Activated naive CD8-positive, alpha-beta T cell treated with anti-CD3 and anti-CD28 coated beads for 36 hours (primary cell): ENCODE measurements at places on chromosomes 3 and 15. TPM values are rescaled to one million over a fixed set of nuclear protein-coding genes. Genes with fewer than 3 reads are reported as not detected.

DNA sequence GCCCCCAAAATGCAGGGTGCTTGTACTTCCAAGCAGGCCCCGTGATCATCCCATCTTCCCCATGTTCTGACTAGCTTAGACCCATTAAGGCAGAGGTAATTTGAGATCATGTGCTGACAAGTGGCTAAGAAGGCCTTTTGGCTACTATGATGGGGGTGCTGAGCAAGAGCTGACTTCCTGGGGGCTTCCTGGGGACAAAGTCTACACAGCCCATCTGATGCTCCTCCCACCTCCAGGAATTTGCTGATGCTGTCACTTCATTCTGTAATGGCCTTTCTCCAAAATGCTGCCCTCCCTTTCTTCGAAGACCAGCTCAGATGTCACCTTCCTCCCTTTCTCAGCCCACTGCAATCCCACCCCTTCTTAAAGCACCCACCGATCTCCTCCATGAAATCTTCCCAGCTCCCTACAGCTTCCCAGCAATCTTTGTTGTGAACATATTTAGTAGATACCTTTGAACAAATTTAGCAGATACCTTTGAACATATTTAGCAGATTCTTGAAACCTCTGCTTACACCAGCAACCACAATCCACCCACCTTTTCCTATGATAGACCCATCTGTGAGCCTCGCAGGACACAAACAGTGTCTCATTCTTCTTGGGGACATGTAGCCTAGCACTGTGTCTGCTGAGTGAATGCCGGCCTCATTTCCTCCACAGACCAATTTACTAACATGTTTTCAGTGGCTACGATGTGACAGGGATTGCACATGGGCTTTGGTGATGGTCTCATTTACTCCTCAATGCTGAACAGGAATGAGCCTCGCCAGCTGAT lies 223.3 kb downstream of the EPHB1 start:
- no peaks in the 10 kb centered on the region for H3K27me3 ChIP-seq
- H3K4me3 ChIP-seq = no peak overlapping the region
- no peak overlapping the region for H3K27ac ChIP-seq
- no peak for DNase-seq
- H3K4me1 ChIP-seq = no peaks in the 10 kb centered on the region

DNA sequence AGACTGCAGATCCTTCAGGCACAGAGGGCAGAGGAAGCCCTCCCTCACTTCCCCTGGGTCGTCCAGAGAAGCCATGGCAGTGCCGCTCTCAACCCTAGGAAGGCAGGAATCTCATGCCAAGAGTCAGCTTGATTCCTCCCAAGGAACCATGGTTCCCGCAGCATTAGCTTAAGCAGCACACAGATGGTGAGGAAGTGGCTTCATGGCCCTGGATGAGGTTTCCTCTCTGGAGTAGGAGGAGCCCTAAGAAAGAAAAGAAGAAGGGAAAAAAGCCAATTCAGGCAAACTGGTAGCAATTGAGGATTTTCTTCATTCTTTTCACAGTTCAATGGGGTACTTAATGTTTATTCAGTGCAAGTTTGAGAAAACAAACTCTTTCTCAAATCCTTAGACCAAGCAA lies 2.9 kb downstream of the RBSN start:
- H3K4me1 ChIP-seq = peaks cover 22% of the 10 kb centered on the region
- peaks cover 5% of the 10 kb centered on the region for H3K27me3 ChIP-seq
- H3K27ac ChIP-seq = no peak overlapping the region
- no peak overlapping the region for H3K4me3 ChIP-seq
- peaks cover 8% of the 10 kb centered on the region for H3K36me3 ChIP-seq

Gene LRRC31
- not detected for total RNA-seq

Gene MAGI1
- total RNA-seq = 0.12 TPM

Gene ACP3
- total RNA-seq = not detected

Gene C3orf20
- 0.14 TPM for total RNA-seq

Gene ADAMTS9
- total RNA-seq = not detected

- H3K4me3 ChIP-seq = no peak overlapping the region
- H3K4me1 ChIP-seq = no peaks in the 10 kb centered on the region
- no peaks in the 10 kb centered on the region for H3K36me3 ChIP-seq
- no peak overlapping the region for H3K27ac ChIP-seq
- DNase-seq = no peak
These were observed 915.6 kb downstream of the TUSC7 start for GRCh38 chr3:117625174-117625573.

DNA sequence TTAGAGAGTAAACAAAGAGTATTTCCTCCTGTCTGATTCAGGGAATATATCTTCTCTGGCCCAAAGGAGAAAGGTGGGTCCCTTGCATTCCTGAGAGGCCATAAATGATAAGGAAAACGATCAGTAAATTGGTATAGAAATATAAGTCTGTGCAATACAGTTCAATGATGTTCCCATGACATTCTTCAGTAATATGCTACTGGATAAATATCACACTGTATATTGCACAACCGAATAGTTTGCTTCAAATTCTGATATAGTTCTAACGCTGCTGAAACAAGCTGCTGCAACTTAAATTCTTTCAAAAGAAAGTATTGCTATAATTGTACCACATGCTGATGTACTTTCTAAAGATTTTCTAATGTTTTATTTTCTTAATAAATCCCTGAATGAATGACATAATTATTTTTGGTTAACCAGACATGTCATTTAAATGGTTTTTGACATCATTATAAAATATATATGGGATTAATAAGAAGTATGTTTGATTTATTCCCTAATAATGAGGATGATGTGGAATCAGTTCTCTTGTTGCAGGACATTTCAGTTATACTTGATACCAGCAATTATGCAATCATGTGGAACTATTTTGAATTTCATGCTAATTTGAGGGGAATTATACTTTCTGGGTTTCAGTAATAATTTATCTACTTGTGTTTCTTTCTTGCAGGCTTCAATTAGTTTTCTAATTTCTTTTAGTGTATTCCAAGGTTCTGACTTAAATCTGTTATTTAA lies 44.9 kb downstream of the FGF7 start:
- H3K4me3 ChIP-seq = no peak overlapping the region
- H3K36me3 ChIP-seq = no peaks in the 10 kb centered on the region
- no peak for DNase-seq
- peaks cover 7% of the 10 kb centered on the region for H3K4me1 ChIP-seq

DNA sequence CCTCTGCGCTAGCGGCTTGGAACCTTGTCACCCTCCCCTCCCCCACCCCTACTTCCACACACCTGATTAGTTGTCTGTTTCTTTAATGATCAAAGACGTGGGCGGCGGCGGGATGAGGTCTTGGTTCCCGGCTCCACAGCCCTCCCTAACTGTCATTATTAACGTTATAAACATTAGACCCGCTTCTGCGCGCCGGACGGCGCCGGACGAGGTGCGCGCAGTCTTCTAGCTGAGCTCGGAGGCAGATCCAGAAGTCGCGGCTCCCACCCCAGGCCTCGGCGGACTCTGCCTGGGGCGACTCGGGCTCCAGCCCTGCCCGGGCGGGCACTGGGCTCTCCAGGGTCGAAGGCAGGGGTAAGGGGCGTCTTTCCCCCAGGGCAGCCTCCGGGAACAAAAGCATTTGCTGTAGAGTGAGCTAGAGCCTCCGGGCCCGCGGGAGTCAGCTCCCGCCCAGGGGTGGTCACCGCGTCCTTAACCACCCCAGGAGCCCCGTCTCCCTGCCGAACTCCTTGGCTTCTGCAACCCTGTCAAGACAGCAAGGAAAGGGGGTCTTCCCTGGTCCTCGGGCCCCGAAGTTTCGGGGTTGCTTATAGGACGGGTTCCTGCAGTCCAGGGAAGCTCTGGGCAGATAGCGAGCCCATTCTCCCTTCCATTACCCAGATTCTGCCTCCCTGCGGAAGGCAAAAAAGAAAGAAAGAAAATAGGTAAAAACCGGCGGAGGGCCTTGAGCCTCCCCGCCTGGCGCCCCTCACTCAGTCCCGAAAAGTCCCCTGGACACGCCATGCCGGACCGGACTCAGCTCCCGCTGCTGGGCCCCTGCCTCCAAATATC lies 2.2 kb upstream of the ISLR2 start:
- H3K36me3 ChIP-seq = no peaks in the 10 kb centered on the region
- peak overlapping the region; percentile 64 for H3K4me3 ChIP-seq
- H3K27me3 ChIP-seq = peaks cover 95% of the 10 kb centered on the region
- no peak overlapping the region for H3K27ac ChIP-seq

DNA sequence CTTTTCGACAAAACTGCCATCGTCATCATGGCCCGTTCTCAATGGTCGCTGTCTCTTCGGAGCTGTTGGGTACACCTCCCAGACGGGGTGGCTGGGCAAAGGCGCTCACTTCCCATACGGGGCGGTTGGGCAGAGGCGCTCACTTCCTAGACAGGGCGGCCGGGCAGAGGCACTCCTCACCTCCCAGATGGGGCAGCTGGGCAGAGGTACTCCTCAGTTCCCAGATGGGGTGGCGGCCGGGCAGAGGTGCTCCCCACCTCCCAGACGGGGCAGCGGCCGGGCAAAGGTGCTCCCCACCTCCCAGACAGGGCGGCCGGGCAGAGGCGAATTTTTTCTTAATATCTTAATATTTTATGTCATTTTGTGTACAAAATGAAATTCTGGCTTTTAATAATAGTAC lies 44.5 kb downstream of the PARP14 start:
- H3K27ac ChIP-seq = no peak overlapping the region
- H3K36me3 ChIP-seq = peaks cover 56% of the 10 kb centered on the region
- H3K27me3 ChIP-seq = no peaks in the 10 kb centered on the region
- no peaks in the 10 kb centered on the region for H3K4me1 ChIP-seq
- H3K4me3 ChIP-seq = no peak overlapping the region
- no peak for DNase-seq

GRCh38 chr3:171354049-171354705 lies 106.0 kb downstream of the TNIK start:
- DNase-seq = no peak
- H3K4me1 ChIP-seq = peaks cover 50% of the 10 kb centered on the region
- H3K27ac ChIP-seq = no peak overlapping the region
- peaks cover 1% of the 10 kb centered on the region for H3K36me3 ChIP-seq
- no peak overlapping the region for H3K4me3 ChIP-seq
- no peaks in the 10 kb centered on the region for H3K27me3 ChIP-seq

DNA sequence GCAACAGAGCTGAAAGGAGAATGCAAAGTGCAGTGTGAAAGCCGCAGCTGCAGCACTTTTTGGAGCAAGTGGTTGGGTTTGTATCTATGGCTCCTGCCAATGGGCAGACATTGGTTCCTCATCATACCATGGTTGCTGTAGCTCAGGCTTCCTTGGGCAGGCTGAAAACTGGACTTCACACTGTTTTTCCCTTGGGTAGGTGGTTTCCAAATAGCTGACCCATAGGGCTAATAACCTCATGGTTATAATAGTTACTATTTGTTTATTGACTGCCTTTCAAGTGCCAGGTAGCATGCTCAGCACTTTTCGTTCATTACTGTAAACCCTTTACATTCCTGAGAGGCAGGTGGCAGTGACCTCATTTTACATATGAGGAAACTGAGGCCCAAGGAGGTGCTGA lies 4.5 kb downstream of the CGNL1 start:
- H3K36me3 ChIP-seq = peaks cover under 1% of the 10 kb centered on the region
- peaks cover 6% of the 10 kb centered on the region for H3K4me1 ChIP-seq
- no peak overlapping the region for H3K4me3 ChIP-seq
- H3K27me3 ChIP-seq = peaks cover 45% of the 10 kb centered on the region
- no peak overlapping the region for H3K27ac ChIP-seq

DNA sequence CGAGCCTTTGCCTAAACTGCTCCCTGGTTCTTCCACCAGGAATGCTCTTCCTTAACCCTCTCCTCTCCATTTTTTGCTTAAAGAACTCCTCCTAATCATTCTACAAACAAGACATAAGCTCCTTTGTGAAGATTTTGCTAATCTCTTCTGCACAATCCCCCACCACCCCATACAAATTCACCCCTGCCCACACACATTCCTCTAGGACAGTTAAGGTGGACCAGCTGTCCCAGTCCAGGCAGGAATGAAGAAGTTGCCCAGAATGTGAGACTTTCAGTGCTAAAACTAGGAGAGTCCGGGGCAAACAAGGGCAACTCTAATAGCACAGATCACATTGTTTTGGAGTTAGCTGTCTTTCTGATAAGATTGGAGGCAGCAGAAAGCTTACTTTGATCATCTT lies 13.9 kb upstream of the FAM174B start:
- no peak overlapping the region for H3K27ac ChIP-seq
- H3K4me3 ChIP-seq = no peak overlapping the region
- no peaks in the 10 kb centered on the region for H3K27me3 ChIP-seq
- peaks cover 9% of the 10 kb centered on the region for H3K4me1 ChIP-seq
- DNase-seq = no peak

- peaks cover 10% of the 10 kb centered on the region for H3K36me3 ChIP-seq
- H3K27me3 ChIP-seq = peaks cover 47% of the 10 kb centered on the region
- no peak overlapping the region for H3K27ac ChIP-seq
- H3K4me1 ChIP-seq = peaks cover 9% of the 10 kb centered on the region
These were observed 2.2 kb upstream of the B3GALNT1 start for GRCh38 chr3:161107311-161107710.

DNA sequence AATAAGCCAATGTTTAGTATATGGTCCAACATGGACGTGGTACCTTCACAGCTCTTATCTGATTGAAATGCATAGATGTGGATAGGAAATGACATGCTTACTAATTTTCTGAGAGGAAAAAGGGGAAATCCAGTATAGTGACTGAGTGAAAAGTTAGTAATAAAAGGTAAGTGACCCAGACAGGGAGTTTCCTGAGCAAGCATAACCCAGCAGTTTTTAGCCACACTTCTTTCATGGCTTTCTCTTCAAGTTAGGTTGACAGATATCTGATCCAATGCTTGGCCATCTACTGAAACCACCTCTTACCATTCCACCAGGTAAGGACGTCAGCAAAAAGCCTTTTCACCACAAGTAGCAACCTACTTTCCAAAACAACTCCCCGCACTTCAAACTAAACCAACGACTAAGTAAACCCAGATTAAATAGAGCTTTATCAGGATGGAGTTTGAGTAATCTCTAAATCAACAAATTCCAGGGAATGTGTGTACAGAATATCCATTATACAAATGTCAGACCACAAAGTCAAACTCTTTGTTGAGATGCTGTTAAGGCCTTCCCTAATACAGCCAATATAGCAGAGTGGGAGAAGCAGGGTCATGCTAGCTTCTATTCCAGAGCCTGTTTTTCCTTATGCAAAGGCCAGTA lies 329.7 kb downstream of the RORA start:
- no peaks in the 10 kb centered on the region for H3K36me3 ChIP-seq
- peak overlapping the region; percentile 18 for H3K27ac ChIP-seq
- peaks cover 40% of the 10 kb centered on the region for H3K4me1 ChIP-seq
- no peak overlapping the region for H3K4me3 ChIP-seq
- DNase-seq = peak; percentile 16

- H3K4me1 ChIP-seq = peaks cover 7% of the 10 kb centered on the region
- no peak overlapping the region for H3K27ac ChIP-seq
- H3K36me3 ChIP-seq = peaks cover 17% of the 10 kb centered on the region
These were observed 24.9 kb downstream of the VPS13C start for GRCh38 chr15:62035256-62035924.
